Activated naive CD4-positive, alpha-beta T cell treated with Interleukin-2 at 50 U/mL for 16 hours (primary cell): ENCODE measurements at places on chromosomes 5 and 9.

DNA sequence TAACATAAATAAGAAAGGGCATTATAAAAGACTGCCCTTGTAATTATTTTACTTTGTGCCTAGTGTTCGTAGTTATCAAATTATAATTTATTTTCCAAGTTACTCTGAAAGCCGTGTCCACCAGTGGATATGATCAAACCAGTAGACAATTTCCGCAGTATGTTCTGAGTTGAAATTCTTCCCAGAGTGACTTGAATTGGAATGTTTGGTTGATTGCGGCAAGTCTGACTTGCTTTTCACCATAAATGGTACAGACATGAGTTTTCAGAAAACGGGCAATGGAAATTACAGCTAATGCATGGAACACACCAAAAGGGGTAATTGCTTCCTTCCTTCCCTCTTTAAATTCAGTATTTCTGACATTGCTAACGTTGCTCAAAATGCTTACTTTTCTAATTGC, 56.6 kb downstream of the CHSY3 start:
- no peak for DNase-seq

DNA sequence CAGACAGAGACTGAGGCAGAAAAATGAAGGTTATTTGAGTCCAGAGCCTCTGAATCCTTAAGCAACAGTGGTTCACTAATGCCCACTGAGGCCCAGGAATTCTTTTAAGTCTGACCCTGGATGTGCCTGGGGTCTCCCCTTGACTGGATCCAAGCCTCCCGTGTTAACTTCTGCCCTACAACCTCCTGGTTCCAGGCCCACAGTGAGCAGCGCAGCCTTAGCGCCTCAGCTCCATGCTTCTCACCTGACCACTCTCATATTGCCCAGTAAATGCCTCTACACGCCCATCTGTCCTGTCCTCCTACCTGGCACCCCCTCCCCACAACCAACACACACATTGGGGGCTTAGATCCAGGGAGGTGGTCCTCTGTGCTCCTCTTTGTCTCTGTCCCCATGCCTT, 6.4 kb downstream of the IL3 start:
- no peak for DNase-seq

DNA sequence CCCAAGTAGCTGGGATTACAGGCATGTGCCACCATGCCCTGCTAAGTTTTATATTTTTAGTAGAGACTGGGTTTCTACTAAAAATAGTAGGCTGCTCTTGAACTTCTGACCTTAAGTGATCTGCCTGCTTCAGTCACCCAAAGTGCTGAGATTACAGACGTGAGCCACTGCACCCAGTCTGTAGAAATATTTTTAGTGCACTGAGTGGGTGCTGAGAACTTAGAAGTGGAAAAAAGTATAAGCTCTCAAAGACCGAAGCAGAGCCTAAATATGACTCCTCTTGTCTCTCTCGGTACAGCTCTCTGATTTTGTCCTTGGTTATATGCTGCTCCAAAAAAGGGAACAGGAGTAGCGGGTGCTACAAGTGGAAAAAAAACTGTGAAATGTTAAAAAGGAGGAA, 353.8 kb upstream of the IZUMO3 start:
- no peak for DNase-seq

DNA sequence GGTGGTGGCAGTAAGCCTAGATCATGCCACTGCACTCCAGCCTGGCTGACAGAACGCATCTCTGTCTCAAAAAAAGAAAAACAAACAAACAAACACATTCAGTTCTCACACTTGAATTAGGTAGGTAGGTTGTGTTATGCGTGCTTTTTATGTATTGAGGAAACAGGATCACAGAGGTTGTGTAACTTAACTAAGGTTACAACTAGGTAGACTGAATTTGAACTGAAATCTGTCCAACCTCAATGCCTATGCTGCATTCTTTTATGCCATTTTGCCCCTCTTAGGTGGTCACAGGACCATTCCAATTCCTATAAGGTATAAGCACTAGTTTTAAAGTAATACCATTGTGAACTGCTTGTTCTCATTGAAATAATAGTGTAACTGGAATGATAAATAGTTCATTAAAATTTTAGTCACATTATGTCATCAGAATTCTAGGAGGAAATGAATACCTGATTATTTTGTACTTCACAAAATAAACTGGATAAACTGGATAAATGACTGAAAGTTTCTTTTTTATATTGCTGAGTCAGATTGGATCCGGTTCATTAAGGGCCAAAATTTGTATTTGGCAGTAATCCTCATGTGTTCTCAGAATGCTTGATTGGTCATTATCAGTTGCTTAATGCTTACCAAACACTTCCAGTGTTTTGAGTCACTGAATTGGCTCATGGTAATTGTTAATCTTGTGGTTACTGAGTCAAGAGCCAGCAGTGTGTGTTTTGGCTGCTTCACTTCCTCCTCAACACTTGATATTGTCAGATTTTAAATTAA, 7.1 kb downstream of the UBAP1 start:
- DNase-seq = no peak

DNA sequence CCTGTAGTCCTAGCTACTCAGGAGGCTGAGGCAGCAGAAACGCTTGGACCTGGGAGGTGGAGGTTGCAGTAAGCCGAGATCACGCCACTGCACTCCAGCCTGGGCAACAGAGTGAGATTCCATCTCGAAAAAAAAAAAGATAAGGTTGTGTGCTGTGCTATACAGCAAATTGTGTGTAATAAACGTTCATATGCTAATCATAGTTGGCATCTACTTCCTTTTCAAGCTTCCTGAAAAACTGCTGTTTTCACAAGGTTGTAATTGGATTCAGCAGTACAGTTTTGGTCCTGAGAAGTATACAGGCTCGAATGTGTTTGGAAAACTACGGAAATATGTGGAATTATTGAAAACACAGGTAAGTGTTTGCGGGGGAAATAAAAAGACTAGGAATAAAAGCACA, 25.5 kb downstream of the OTULINL start:
- no peak for DNase-seq

DNA sequence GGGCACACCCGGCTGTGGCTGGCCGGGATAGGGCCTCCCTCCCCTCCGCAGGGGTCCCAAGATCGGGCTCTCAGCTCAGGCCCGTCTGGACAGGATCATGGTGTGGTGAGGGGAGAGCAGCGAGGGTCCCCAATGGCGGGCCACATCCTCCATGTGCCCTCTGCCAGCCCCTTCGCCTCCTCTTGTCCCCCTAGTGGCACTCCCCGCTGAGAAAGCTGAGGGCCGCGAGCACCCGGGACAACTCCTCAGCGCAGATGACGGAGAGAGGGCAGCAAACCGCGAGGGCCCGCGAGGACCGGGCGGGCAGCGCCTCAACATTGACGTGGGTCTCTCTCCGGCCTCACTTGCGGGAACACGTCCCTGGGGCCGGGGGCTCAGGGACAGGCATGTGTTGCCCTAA, 24.6 kb downstream of the NKD2 start:
- DNase-seq = no peak

DNA sequence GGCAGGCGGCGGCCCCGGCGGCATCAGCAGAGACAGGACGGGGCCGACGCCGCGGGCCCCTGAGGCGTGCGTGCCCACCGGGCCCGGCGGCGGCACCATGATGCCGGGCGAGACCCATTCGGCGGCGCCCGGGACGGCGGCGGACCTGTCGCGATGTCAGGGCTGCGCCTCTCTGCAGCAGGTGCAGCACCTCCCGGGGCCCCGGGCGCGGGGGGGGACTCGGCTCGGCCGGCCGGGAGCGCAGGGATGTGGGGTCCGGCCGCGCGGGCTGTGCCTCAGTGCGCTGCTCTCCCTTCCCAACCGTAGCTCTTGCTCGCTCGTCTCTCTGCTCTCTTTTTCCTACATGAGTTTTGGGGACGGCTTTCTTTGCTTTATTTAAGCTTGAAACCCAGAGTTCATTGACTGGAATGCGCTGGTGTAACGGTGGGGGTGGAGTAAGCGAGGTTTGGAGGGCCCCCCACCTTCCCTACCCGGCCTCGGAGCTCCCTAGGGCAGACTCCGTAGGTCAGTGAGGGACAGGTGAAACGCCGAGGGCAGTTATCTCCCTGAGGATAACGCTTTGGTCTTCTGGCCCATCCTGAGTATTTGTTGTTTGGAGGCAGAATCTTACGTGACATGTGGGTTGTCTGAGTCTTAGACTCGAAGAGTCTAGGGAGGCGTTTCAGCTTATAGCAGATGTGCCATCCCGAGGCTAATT, 490 bp downstream of the ICE1 start:
- no peak for DNase-seq

GRCh38 chr5:670396-671270, 22.5 kb downstream of the TPPP start:
- DNase-seq = no peak

DNA sequence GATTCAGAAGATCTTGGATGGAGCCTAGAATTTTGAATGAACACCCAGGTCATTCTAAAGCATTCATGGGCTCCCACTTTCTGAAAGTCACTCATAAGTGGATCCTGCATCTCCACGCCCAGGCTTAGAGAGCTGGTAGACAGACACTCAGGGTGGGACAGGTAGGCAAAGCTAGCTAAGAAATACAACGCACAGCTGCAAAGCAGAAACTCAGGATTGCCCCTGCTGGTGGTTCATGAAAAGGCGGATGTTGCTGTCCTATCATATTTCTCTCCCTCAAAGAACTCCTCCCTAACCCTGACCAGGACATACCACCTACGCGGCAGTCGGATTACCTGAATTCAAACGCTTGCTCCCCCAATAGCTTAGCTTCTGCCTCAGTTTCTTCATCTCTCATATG, 226.5 kb downstream of the GLIS3 start:
- no peak for DNase-seq

GRCh38 chr9:128723352-128723865, 518 bp downstream of the ZDHHC12 start:
- DNase-seq = no peak

GRCh38 chr5:67432606-67433005, 236.0 kb upstream of the CD180 start:
- DNase-seq = no peak

GRCh38 chr9:95249986-95250385, 67.5 kb downstream of the FANCC start:
- no peak for DNase-seq

DNA sequence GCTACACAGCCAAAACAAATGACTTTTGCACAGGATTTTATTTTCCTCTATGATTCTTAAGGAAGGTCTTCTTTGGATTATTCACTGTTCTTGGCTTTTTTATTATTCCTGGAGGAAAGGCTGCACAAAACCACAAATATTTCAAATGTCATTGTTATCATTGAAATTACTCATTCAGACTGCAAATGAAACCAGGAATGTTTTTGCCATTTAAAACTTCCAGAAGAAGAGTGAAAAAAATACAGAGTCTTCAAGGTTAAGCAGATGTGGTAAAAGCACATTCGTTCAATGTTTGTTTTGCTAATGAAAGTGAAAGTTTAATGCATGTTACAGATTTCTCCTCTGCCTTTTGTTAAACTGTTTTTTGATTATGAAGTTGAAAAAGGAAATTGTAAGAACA, 238.2 kb downstream of the TLE4 start:
- no peak for DNase-seq

GRCh38 chr9:75891277-75891741, 836 bp downstream of the PCSK5 start:
- peak; percentile 24 for DNase-seq

- DNase-seq = no peak
Observed at GRCh38 chr5:150496534-150496933, 11.4 kb upstream of the NDST1 start.

- no peak for DNase-seq
Observed at GRCh38 chr9:38094165-38094564, 25.1 kb upstream of the SHB start.

GRCh38 chr5:32852535-32852934, 141.4 kb downstream of the NPR3 start:
- no peak for DNase-seq

GRCh38 chr5:17282283-17283120, 65.1 kb downstream of the BASP1 start:
- no peak for DNase-seq

DNA sequence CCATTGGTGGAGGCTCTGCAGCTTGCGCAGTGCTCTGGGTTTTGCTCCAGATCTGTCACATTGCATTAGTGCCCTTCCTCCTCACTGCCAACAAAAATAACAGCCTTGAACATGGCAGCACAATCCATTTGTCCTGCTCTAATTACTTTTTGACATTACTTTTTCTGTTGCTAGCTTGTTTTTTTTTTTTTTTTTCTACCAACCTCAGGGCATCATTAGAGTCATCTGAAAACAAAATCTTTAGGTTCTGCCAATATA, 117.5 kb upstream of the NR5A1 start:
- DNase-seq = no peak

GRCh38 chr5:173327948-173328843, at the start of gene STC2:
TSS of gene STC2 (minus strand) at chr5:173328414. CDS start at chr5:173328193, 221 bp downstream.
- peak; percentile 29 for DNase-seq

- DNase-seq = no peak
Observed at GRCh38 chr9:104907278-104907951, 20.5 kb downstream of the ABCA1 start.

DNA sequence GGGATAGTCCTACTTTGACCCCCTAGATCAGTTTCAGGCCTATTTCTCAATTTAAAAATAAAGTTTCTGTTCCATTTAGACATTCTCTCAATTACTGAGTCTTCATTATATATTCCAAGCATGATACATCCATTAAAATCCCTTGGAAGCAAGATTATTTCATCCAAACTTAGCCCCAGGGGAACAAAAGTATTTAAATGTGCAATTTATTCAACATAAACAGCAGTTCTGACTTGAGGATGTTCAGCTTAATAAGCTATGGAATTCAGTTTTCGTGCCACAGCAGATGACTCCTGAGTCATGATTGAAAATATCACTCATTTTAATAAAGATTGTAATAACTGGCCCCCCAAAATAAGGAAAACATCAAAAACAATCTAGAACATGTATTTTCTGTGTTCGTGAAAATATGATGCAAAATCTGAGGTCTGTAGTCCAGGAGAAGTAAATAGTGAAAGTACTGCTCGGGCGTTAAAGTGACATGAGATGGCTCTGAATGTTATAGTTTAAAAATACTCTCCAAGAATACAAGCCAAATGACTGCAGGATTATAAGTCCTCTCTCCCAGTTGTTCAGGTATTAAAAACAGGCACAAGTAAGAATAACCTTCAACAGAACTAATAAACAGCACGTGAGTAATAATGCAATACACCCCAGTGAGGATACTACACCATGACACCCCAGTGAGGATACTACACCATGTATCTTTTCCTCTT, 67.1 kb downstream of the RETREG1 start:
- no peak for DNase-seq

DNA sequence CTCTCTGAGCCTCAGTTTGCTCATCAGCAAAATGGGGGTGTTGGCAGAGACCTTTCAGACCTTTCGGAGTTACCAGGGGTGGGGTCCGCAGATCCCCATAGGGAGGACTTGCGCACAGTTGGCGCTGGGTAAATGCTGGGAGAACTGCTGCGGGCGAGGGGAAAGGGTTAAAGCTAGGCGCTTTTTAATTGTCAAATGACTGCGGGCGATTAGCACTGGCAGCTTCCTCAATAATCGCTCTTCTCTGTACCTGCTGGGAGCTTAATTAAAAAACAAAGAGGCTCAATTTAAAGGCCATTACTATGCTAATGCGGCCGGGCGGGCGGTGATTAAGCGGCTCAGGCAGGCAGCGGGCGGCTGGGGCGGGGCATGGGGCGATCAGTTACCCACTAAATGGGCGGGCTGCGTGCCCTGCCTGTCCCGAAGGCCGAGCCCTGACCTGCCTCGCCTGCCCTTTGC, 63.0 kb downstream of the LMX1B start:
- no peak for DNase-seq

GRCh38 chr9:109789556-109789955, 9.6 kb downstream of the PALM2AKAP2 start:
- DNase-seq = no peak

GRCh38 chr9:137250329-137251193, 525 bp upstream of the STPG3 start:
- no peak for DNase-seq

- DNase-seq = no peak
Observed at GRCh38 chr9:12566404-12567090, 126.6 kb upstream of the TYRP1 start.

- DNase-seq = no peak
Observed at GRCh38 chr9:133760713-133761290, 22.6 kb upstream of the SARDH start.
